HepG2 (cell line): ENCODE measurements at places on chromosomes 3 and 15. TPM values are rescaled to one million over a fixed set of nuclear protein-coding genes. Genes with fewer than 3 reads are reported as not detected.

POLQ gene
- 16.0 and 18.6 TPM in 2 replicates for total RNA-seq

GNAT1 gene
- 0.15 TPM in 1 of 2 replicates, not detected in the other for total RNA-seq

PROK2 gene
- total RNA-seq: not detected in 2 replicates

SLC9C1 gene
- total RNA-seq: not detected in 2 replicates

TMEM40 gene
- not detected in 2 replicates for total RNA-seq

SCAANT1 gene
- total RNA-seq: not detected in 2 replicates

COL7A1 gene
- total RNA-seq: 0.55 and 2.7 TPM in 2 replicates

FBLN2 gene
- total RNA-seq: not detected in 2 replicates
